ENCODE measurements at places on chromosomes 1 and 21.

- ATAC-seq, result no peak
Observed at GRCh38 chr1:62707744-62708120, 19.5 kb upstream of the DOCK7 start.

- peak; percentile 61 for ATAC-seq
Observed at GRCh38 chr1:25037174-25038074, 107.3 kb upstream of the RUNX3 start.

GRCh38 chr1:175714350-175714749, 29.0 kb downstream of the TNR start:
- no peak for ATAC-seq

DNA sequence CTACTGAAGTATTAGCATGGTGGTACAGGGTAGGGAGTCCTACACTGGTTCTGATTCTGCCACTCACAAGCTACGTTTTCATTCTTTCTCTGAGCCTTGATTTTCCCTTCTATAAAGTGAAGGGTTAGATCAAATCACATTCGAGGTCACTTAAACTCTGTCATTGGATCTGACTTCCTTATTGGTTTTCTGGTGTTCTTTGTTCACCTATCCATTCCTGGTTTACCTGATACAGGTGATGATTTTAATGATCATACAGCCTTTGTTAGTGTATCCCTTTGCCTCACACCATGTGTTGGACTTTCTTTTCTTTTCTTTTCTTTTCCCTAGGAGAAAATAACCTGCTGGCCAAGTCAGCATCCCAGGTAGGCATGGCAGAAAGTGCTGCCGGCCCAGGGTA, 74.8 kb downstream of the NOS1AP start:
- no peak for ATAC-seq

- no peak for ATAC-seq
Observed at GRCh38 chr1:98458511-98459485, 202.7 kb upstream of the SNX7 start.

DNA sequence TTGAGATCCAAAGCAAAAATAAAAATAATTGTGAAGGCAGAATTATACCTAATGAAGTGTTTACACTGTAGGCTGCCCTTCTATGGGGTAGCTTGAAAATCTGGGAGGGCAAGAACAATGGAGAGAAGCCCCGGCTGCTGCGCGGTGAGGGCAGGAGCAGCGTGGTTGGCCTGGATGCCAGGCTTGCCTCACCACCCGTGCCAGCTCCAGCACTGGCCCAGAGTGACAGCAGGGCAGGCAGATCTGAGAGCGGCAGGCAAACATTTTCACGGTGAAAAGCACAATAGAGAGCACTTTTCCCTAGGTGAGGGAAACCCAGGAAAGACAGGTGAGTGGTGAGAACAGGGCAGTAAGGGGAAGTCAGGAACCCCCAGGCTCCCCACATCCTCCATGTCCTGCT, 1.4 kb downstream of the PROK1 start:
- no peak for ATAC-seq

- ATAC-seq, result peak; percentile 63
Observed at GRCh38 chr1:90729504-90730242, 12.6 kb upstream of the BARHL2 start.

DNA sequence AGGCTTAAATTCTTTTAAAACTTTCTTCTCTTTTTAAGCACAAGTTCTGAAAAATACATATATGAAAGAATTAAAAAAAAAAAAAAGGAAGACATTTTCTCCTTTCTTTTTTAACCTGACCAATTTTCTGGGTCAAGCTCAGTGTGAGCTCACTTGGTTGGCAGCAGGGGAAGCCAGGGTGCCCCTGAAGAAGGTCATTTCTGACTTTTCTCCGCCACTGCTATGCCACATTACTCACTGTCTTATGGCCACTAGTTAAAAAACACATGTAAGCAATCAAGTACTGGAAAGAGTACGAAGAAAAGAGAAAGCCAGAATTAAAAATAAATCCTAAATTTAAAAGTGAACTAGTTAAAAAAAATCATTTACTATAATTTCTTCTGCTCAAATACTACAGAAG, 275.0 kb downstream of the NEGR1 start:
- ATAC-seq, result no peak

DNA sequence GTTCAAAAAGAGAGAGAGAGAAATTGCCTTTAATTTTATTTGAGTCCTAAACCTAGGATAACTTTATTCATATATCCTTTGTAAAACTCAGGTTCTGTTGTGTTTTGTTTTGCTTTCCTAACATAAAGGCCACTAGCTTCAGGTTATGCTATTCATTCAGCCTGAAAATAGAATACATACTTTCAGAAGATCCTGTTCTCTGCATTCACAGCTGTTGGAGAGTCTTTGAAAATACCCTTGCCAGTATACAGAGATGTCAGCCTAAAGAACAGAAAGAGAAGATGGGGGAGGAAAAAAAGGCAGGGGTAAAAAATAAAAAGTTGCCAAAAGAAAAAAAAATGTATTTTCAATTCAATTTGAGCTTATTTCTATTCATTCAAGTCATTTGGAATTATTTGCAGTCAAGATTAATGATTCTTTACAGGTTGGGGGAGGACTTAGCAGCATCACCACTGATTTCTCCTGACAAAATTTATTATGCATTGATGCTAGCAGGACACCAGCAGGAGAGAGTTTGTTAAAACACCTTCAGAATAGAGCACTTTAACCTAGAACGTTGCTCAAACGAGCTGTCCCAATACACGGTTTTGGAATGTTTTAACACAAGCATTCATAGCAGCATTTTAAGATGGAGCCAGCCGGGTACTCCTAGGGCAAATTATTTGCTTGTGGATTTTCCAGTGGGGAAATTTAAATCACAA, 318.5 kb downstream of the NTNG1 start:
- ATAC-seq, result no peak

DNA sequence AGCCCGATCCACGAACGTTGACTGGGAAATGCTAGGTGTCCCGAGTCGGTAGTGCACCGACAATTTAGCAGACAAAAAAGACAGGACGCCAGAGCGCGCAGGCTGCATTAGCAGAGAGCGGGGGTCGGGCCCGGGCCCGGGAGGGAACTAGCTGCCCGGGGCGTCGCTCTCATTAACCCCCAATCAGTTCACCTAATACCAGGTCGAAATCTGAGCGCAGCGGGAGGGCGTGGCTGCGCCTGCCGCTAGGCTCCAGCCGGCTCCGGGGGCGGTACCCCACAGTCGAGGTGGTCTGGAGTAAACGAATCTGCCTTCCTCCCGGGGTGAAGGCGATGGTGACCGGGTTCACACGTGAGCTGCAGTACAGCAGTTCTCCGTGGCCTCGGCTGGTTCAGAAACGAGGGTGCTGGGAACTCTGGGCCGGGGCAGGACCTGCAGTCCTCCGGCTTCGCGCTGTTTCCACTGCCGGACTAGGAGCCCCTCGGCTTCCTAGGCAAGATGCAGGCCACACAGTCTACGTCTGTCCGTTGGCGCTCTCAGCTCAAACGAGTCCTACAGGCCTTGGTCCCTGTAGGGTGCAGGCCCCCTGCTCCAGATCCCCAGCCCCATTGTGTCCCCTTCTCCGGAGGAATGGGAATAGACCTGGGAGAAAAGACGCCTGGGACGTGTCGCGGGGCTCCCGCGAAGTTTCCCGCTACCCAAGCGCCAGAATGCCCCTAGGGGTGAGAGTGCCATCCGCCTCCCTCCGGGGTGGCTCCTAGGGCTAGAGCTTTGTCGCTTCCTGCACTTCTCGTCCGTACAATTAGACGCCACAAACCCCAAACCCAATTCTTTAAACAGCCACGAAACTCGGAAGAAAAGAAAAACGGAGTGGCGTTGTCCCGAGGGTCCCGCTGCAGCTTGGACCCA, 2.0 kb downstream of the GFI1 start:
- ATAC-seq, result peak; percentile 7

GRCh38 chr1:163824490-163824889, 502.7 kb downstream of the NUF2 start:
- ATAC-seq, result no peak

GRCh38 chr1:204285436-204286305, 71.9 kb upstream of the GOLT1A start:
- ATAC-seq, result no peak

- ATAC-seq, result peak; percentile 42
Observed at GRCh38 chr1:27503844-27504587, 14.0 kb upstream of the WASF2 start.

DNA sequence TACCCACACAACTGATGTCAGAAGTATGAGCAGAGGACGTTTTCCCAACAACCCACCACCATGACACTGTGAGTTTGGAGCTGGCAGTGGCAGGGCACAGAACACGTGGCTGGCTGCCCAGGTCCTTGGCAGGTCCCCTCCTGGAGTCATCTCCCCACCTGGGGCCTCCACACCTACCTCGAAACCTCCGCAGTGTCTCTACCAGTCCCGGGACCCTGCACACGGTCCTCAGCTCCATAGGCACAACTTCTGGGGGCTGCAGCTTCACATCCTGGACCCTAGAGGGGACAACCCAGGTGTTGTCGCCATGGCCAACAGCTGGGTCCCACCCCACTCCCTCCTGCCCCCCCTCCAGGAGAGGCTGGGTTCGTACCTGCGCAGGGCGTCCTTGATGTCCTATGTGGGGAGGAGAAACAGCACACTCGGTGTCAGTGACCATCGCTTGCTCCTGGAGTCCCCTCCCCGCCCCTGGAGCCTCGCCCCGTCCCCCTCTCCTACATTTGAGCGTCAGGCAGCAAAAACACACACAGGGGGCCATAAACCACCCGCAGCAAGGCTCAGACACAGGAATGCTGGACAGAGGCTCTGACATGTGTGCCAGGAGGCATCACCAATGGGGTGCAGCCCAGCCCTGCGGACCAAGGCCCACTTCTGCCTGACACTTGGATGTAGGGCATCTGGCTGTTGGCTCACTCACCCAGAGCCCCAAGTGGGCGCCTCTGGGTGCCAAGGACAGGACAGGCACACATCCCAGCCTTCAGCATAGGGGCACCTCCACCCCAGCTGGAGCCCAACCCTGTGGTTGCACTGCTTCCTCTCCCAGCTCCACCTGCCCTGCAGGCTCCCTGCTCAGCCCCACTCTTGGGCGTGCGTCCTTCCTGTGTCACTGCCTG, 9.6 kb downstream of the TRIM11 start:
- ATAC-seq, result no peak

DNA sequence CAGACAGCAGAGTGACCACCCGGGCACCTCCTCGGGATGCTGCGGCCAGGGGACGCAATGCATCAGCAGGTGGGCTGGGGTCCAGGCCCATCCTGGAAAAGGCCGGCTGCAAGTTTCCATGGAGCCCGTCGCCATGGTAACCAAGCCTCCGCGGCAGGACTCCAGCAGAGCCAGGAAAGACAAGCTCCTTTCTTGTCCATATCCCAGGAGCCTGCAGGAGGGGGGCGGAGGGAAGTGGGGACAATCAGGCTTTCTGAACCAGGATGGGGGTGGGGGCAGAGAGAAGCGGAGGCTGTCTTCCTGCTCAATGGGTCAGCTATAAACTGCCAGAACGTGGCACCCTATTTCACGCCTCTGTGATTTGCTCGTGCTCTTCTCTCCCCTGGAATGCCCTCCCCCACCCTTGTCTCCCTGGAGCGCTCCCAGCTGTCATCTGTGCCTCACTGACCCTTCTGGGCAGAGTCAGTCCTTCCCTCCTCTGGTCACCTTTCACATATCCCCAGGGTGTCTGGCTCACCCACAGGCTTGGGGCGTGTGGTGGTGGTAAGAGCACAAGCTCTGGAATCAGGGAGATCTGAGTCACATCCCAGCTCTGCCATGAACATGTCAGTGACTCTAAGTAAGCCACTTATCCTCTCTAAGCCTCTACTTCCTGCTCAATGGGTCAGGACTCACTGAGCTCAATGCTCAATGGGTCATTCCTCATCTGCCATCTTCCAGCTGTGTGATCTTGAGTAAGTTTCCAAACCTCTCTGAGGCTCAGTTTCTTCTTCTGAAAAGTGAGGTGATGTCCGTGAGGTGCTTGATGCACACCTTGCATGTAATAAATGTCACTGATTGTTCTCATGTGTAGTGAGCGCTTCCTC, 58.9 kb upstream of the LAPTM5 start:
- ATAC-seq, result peak; percentile 88

- no peak for ATAC-seq
Observed at GRCh38 chr1:87167157-87167789, 161.4 kb upstream of the LMO4 start.

- no peak for ATAC-seq
Observed at GRCh38 chr1:9121496-9122409, 7.1 kb downstream of the GPR157 start.

DNA sequence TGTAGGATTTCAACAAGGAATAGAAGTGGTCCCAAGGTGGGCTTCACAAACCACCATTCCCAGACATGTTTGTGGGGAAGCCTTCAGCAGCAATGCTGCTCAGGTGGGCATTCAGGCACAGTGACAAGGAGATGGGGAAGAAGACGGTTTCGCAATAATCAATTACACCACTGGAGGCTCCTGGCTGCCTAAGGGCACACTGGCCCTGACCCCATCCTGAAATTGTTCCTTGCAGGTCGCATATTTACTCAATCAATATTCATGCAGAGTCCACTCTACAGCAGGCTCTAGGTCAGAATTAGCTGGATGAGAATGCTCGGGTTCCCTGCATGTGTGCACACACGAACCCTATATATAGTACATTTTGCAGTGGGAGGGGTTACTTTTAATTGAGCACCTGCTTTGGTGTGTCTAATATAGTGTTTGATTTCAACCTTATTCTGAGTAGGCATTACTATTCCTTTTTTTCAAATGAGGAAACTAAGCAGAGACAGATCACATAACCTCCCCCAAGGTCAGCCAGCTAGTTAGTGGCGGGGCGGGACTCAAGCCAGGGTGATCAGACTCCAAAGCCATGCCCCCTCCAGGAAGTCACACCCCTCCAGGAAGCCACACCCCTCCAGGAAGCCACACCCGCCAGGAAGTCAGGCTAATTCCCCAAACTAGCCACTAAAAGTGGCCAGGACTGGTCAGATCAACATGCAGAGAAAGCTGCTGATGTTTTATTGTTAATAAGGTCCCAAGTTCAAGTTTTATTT, 106.5 kb downstream of the HLCS start:
- peak; percentile 63 for ATAC-seq

GRCh38 chr1:3051270-3052268, 17.4 kb upstream of the PRDM16 start:
- no peak for ATAC-seq

DNA sequence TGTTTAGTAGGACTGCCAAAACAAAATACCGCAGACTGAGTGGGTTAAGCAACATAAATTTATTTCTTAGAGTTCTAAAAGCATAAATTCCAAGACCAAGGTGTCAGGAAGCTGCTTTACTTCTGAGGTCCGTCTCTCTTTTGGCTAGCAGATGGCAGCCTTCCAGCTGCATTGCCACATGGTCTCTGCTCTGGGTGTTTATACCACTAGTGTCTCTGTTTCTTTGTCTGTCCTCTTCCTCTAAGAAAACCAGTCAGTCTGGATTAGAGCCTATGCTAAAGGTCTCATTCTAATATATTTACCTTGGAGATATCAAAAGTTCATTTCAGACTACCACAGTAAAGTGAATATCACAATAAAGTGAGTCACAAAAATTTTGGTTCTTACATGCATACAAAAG, 519.8 kb downstream of the COL11A1 start:
- ATAC-seq, result no peak

DNA sequence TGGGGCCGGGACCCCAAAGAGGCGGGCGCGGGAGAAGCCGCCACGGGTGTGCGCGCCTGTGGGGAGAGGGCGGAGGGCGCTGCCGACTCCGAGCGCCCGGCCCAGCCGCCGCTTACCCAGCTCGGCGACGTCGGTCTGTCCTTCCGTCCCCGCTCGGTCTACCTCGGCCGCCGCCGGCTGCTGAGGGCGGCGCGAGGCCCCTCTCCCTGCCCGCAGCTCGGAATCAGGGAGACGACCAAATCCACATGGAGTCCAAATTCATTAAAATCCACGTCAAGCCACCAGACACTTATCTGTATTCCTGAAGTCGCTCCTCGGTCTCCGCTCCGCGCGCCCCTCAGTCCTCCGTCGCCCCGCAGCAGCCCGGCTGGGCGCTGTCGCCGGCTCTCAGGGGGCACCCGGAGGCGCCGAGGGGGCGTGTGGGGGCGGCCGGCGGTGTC, 637 bp downstream of the PLXNA2 start:
- ATAC-seq, result peak; percentile 1

Data from SK-N-SH treated with all-trans-retinoic acid at 6 μM for 48 hours (cell line).